IPS DF 19.7 (cell line): ENCODE measurements at places on chromosomes 16 and 17.
A peak's percentile ranks its signal among the peaks of the same experiment; 100 is the strongest.

DNA sequence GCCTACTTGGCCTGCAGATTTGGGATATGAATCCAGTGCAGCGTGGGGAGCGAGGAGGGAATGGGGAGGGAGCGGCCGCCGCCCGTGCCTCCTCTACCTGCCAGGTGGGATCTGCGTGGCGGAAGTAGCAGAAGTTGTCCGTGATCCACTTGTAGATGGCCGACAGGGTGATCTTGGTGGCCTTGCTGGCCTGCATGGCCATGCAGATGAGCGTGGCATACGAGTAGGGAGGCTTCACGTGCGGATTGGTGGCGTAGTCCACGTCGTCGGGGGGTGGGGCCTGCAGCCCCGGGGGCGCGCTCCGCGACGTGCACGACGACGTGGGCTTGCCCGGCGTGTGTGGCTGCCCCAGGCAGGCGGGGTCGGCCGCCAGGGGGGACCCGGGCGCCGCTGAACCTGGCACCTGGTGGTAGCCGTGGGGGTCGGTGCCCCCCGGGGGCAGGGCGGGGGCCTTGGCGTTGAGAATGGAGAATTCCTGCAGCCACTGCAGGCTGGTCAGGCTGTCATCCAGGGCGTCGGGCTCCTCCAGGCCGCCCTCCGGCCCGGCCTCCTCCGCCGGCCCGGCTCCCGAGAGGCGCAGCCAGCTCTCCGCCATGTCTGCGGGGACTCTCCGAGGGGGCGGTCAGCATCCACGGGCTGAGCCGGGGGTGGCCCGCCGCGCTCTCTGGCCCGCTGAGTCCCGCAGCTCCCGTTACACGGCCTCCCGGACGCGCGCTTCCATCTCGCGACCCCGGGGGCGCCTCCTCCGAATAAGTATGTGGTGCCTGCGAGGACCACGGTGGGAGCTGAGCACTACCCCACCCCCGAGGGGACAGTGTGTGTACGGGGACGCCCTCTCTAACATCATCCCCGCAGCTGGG lies 1.0 kb downstream of the FOXJ1 start:
- DNase-seq: no peak

DNA sequence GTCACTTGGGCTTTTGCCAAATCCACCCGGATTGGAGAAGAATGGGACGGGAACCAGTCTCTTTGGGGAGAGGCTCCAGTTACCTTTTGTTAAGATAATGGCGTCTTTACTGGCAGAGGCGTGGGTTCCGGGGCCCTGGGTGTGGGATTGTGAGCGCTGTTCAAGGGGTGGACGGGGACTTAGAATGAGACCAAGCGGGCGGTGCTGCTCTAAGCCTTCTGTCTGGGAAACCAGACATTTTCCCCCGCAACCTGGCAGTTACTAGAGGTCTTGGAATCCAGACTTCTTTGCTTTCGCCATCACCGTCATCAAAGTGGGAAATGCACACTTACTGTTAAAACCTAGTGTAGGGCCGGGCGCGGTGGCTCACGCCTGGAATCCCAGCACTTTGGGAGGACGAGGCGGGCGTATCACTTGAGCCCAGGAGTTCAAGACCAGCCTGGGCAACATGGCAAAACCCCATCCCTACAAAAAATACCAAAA lies 706 bp downstream of the TEN1 start:
- no peak for DNase-seq

- no peak for DNase-seq
These were observed 1.2 kb upstream of the MAFG start for GRCh38 chr17:81928544-81929252.

GRCh38 chr17:3683054-3683511 lies 12.9 kb downstream of the P2RX5 start:
- DNase-seq: no peak

GRCh38 chr16:17591655-17592405 lies 121.1 kb upstream of the XYLT1 start:
- DNase-seq: no peak

- no peak for DNase-seq
These were observed 15.0 kb upstream of the CPD start for GRCh38 chr17:30363715-30364202.

DNA sequence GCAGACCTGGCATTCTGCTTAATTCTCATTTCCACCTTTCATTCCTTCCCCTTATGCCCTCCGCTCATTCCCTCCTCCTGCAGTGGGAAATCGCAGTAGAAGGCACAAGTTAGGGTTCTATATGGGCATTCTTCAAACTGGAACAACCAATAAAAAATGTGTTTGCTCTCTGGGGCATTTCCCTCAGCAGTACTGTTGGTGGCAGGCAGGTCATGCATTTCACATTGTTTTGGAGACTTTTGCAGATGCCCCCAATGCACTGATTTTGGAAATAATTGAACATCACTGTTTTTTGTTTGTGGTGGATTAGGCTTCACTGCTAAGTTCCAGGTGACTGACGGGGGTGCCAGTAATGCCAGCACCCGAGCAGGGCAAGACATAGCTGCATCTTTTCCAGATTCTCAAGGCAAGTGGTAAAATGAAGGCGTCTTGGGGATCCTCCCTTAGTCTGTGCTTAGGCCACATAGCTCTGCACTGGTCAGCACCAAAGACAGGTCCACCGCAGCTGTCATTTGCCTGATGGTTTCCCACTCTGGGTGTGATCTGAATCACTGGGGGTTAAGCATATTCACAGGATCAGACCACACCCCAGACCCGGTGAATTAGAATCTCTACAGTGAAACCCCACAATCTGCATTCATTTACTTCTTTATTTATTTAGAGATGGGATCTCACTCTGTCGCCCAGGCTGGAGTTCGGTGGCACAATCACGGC lies 304.5 kb downstream of the CPPED1 start:
- no peak for DNase-seq

GRCh38 chr16:27341971-27342370 lies 28.2 kb downstream of the IL4R start:
- DNase-seq: no peak

DNA sequence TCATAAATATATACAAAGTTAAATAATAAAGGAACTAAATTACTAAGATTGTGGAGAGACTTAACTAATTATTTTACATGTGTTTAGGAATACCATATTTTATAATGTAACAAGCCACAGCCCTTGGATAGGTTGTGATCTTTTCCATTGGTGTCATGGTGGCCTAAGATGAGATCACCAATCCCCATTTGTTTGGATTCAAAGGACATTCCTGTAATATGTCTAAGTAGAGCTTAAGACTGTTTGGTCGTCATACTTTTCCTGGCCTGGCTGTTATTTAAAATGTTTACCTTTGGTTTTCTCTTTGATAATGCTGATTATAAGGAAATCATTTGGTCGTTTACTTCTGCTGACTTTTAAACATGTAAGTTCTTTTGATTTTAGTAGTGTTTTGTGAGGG lies 118.1 kb downstream of the NLK start:
- DNase-seq: no peak

- no peak for DNase-seq
These were observed 38.7 kb upstream of the RHOT1 start for GRCh38 chr17:32103476-32104113.

- no peak for DNase-seq
These were observed 7.0 kb downstream of the NOS2 start for GRCh38 chr17:27793168-27793905.

- DNase-seq: no peak
These were observed 18.8 kb downstream of the MYH10 start for GRCh38 chr17:8611619-8612298.

GRCh38 chr16:57781741-57782606 lies 20.3 kb downstream of the KIFC3 start:
- DNase-seq: no peak

GRCh38 chr17:39867880-39868553 lies at the start of gene ZPBP2:
Gene ZPBP2 (plus strand): TSS chr17:39868202. CDS start chr17:39868355, 153 bp downstream.
- DNase-seq: no peak

- no peak for DNase-seq
These were observed 24.1 kb downstream of the PRKCA start for GRCh38 chr17:66326476-66327047.

DNA sequence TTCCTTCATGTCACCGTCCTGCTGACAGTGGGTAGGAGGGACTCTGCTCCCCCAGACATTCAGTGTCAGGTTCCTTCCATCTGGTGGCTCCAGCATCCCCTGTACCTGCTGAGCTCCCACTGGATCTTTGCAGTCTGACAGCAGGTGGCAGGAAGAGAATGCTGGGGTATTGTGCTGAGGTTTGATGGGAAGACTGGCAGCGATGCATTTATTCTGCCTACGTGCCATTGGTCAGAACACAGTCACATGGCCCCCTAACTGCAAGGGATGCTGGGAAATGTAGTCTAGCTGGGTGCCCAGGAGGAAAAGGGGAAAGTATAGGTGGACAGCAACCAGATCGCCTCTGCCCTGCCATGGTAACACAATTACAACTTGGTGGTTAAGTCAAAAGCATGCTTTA lies 44.4 kb downstream of the IRX3 start:
- peak; percentile 86 for DNase-seq

DNA sequence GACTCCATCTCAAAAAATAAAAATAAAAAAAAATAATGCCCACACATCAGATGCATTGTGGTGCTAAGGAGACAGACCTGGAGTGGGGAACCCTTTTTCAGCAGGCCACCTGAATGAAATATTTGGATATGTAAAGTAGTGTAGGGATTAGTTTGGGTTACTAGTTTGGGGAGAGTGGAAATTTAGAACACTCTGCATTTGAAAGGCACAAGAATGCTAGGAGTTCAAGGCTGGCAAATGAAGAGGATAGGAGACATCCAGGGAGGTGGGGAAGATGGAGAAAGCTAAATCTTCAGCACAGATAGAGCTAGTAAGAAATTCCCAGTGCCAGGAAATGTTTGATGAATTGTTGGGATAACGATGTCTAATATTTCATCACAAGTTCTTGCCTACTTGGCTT lies 298.3 kb upstream of the ERCC4 start:
- peak; percentile 75 for DNase-seq

DNA sequence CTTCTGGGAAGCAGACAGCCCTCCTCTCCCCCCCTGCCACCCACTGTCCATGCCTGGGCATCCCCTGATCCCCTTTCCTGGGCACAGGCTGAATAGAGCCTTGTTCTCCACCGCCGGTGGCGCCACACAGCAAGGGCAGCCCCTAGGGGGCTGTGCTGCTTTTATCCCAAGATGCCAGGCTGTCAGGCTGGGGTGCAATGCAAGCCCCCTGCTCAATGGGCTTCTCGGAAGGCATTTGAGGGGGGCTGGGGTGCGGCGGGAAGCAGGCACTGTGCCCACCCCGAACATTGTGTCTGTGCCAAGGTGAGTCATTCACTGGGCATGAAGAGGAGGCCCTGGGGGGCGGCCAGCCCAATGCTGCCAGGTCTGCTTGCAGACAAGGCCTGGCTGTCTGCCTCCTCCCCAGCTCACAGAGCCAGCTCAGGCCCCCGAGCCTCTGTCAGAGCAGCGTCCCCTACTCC lies 1.5 kb upstream of the GFAP start:
- DNase-seq: no peak

DNA sequence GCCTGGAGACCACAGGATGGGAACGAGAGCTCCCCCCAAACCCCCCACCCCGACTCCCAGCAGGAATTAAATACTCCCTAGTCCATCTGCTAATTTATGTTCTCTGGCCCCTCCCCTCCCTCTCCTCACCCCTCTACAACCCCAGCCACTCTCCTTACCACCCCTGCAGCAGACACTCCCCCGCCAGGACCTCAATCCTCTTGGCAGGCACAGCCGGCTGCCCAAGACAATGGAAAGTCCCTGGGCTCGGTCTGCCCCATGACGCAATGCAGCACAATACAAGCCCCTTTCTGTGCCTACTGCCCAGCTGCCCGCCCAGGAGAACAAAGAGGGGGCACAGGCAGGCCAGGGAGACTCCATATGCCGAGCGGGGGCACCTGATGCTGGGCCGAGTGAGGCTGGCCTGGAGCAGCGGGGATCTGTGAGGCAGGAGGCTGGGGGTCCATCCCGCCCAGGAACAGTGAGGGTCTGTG lies 30.3 kb upstream of the CDC42EP4 start:
- DNase-seq: no peak

GRCh38 chr17:58534901-58535421 lies 20.5 kb upstream of the MTMR4 start:
- no peak for DNase-seq

DNA sequence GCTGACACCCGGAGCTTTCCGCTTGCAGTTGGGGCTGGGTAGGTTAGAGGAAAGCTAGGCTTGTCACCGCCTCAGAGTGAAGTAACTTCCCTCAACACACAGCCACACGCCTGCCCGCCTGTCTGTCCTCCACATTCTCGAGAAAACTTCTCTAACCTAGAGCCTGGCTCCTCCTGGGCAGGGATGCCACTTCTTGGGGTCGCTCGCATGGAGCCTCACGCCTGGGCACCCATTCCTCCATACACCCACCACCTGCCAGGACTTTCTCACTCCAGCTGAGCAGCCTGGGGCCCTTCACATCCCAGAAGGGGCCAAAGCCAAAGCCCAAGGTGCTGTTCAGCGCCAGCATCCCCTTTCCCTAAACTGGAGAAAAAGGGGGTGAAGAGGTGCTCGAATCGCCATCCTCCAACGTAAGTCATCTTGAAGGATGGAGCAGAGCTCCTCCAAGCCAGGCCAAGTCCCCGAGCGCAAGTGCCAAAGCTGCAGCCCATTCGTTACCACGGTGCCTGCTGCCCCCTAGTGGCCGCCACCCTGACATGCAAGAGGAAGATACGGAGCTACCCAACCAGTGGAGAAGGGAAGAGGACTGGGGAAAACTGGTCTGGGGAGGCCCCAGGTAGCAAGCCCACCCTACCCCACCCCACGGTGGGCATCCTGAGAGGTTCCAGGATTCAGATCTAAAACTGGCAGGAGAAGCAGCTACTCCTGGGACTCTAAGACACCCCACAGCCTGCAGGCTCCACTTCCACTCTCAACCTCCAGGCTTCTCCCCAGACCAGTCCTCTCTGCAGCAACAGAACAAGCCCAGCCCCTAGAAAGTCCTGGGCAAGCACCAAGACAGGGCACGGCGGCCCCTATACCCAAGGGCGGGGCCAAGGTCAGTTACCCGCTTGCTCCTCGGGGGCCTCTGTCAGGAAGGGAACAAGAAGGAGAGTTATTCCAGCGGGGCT lies 63.1 kb downstream of the MYO18A start:
- DNase-seq: no peak

DNA sequence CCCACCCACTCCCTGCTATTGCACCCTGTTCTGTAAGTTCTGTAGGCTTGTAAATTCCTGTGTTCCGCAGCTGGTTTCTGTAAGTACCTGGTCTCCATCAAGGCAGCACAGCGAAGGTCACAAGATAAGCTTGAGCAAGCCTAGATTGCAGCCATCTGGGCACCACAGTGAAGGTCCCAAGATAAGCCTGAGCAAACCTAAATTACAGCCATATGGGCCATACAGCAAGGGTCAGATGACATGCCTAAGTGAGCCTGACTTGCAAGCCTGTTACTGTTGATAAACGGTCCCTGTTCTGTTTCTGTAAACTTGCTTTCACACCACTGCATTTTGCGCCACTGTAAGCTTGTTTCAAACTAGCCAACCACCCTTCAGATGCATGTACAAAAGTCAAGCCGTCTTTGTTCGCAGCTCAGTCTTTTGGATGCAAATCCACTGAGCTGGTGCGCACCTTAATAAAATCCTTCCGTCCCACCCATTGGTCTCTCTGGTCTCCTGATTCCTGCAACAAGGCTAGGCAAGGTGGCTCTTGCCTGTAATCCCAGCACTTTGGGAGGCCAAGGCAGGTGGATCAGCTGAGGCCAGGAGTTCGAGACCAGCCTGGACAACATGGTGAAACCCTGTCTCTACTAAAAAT lies 42.6 kb upstream of the ATF7IP2 start:
- DNase-seq: no peak
